ENCODE measurements at places on chromosomes 3 and 15.

GRCh38 chr3:171092467-171092911 is 66.0 kb upstream of the SLC2A2 start:
- DNase-seq, result no peak

GRCh38 chr3:173025941-173026340 is 115.1 kb downstream of the SPATA16 start:
- no peak for DNase-seq

GRCh38 chr3:6985848-6986247 is 124.9 kb downstream of the GRM7 start:
- DNase-seq, result no peak

- DNase-seq, result no peak
These were observed 317.7 kb downstream of the VPS13C start for GRCh38 chr15:61742591-61742990.

- no peak for DNase-seq
These were observed 504.1 kb upstream of the CDIN1 start for GRCh38 chr15:36075333-36075732.

DNA sequence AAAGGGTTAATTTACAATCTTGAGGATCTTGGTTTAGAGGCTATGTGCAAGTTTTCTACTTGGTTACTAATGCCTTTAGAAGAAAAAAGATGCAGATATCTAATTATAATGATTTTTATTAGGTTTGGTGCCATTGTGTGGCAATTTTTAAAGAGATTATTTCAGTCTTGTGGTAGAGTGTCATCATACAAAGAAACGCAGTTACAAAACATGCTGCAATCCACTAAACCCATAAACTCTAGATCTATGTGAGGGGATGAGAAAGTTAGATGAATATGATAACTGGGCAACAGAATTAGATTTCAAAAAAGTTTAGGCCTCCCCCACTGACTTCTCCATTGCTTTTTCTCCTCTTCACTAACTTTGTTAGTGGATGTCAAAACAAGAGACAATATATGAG is 106.0 kb downstream of the ARPP21 start:
- DNase-seq, result no peak

- no peak for DNase-seq
These were observed 39.9 kb downstream of the CLSTN2 start for GRCh38 chr3:139974809-139975425.

- no peak for DNase-seq
These were observed 15.3 kb upstream of the SHISA5 start for GRCh38 chr3:48519277-48519643.

- DNase-seq, result no peak
These were observed 75.1 kb downstream of the MYO9A start for GRCh38 chr15:72042865-72043264.

GRCh38 chr3:184314363-184314699 is at the start of gene EIF4G1:
TSS of gene EIF4G1 (plus strand) at chr3:184314606. CDS start at chr3:184315797, 1,191 bp downstream.
- DNase-seq, result peak; percentile 91

- no peak for DNase-seq
These were observed 301.1 kb upstream of the LRRFIP2 start for GRCh38 chr3:37475435-37475834.

- DNase-seq, result no peak
These were observed 58.7 kb downstream of the FGD5 start for GRCh38 chr3:14877469-14877868.

- no peak for DNase-seq
These were observed 55.2 kb upstream of the CHRNA7 start for GRCh38 chr15:31974855-31975829.

GRCh38 chr15:90953947-90954711 is 555 bp upstream of the RCCD1 start:
- no peak for DNase-seq

- no peak for DNase-seq
These were observed 298.3 kb downstream of the ZBTB20 start for GRCh38 chr3:114848643-114849350.

DNA sequence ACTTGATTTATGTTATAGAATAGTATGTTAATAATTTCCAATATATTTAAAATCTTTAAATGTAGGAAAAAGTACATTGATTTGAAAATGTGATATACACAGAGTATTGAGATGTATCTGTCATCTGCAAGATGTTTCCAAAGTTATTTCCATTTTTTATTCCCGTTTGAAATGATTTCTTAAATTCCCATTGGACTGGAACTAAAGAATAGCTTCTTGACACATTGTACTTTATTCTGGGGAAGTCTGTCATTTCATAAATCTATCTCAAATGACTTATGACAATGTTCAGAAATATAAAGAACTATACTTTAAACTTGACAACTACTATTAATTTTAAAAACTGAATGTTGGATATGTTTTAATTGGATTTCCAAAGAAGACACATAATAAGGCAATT is 489.6 kb downstream of the ROBO2 start:
- DNase-seq, result no peak

DNA sequence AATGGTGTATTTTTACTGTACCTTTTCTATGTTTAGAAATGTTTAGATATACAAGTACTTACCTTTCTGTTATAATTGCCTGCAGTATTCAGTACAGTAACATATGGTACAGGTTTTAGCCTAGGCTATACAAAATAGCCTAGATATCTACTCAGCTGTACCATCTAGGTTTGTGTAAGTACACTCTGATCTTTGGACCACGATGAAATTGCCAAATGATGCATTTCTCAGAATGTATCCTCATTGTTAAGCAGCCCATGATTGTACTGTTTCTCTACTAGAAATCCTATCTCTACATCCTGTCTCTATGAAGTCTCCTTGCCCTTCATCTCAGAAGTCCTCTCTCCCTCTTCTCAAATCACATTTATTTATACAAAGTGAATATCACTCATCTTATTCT is 32.8 kb upstream of the ZCWPW2 start:
- no peak for DNase-seq

DNA sequence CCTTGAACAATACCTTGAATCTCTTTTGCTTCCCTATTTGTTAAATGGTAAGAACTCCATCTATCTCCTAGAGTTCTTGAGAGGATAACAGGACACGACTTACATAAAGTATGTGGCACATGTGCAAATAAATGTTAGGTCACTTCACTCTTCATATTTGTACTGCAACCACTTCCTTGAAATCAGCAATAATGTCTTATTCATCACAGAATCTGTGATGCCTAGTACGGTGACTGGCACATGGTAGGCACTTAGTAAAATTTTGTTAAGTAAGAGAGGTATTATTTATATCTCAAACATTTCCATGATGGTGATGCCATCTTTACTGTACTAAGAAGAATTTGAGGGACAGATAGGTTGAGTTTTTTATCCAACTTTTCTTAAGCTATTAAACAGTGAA is 14.3 kb downstream of the CD47 start:
- DNase-seq, result no peak

GRCh38 chr3:10310578-10310977 is 10.3 kb downstream of the SEC13 start:
- DNase-seq, result no peak

GRCh38 chr3:138360869-138361525 is 12.6 kb downstream of the MRAS start:
- no peak for DNase-seq

DNA sequence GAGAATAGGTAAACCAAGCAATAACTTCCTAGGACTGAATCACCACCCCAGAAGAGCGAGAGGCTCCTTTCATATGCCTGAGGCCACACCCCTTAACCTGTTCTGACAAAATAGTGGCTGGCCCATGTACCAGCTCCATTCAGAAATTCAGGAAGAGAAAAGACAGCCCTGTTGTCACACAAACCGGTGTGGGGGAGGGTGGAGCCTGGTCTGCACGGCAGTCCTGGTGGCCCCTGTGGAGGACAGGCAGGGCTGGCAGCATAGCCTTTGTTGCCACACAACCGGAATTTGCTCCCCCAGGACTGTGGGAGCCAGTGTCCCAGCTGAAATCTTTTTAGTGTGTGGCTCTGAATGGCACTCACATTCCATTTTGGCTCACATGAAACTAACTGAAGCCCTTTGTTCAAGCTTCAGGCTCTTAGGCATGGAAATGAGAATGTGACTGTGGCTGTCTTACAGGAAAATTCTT is 23.8 kb downstream of the RLBP1 start:
- DNase-seq, result no peak
